ENCODE measurements at places on chromosomes 13 and 19. TPM values are rescaled to one million over a fixed set of nuclear protein-coding genes. Genes with fewer than 3 reads are reported as not detected.

GRCh38 chr19:29539131-29539530, 13.3 kb downstream of the VSTM2B start:
- no peak for DNase-seq

GRCh38 chr13:109883181-109884180, 97.1 kb upstream of the IRS2 start:
- DNase-seq, result peak; percentile 43

DNA sequence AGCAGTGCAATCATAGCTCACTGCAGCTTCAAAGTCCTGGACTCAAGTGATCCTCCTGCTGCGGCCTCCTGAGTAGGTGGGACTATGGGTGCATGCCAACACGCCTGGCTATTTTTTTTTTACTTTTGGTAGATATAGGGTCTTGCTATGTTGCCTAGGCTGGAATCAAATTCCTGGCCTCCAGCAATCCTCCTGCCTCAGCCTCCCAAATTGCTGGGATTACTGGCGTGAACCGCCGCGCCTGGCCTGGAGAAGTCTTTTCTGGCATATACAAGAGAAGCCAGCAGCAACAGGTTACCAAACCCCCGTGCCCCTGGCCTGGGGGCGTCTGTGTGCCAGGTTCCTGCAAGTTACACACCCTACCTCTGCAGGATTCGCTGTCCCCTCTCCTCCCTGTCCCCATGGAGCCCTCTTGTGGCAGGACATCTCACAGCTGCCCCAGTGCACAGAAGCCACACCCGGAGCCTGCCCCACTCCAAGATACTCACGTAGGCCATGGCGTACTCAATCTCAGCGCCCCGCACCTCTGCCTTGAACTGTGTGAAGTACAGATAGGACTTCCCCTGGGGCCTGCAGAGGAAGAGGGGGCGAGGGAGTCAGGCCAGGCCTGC, 9.9 kb downstream of the MYDGF start:
- DNase-seq, result peak; percentile 40

DNA sequence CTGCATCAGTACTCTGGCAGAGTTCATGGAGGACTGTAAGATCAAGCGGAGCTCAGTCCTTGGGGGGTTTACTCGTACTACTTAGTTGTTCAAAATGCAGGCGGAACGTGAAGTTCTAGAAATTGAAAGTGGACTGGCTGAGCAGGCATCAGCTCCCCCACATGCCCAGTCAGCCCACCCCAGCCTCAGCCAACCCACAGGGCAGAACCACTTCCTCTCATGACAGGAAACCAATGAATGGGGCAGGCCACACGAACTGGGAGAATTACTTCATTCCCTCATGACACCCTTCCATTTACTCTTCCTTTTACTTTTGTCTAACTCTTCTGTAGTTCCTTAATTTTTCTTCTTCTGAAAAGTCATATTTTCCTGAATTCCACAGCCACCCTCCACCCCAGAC, 71.9 kb downstream of the FLT1 start:
- DNase-seq, result peak; percentile 61

PSG2 gene
- total RNA-seq, result not detected

OLFM2 gene
- total RNA-seq, result 1.9 TPM

TNFRSF19 gene
- 0.58 TPM for total RNA-seq

GRCh38 chr13:50082426-50083281, 67.4 kb downstream of the KCNRG start:
- peak; percentile 95 for DNase-seq

- no peak for DNase-seq
Measured at GRCh38 chr13:80340651-80341100, 250 bp downstream of the SPRY2 start.

ANGPTL8 gene
- total RNA-seq, result not detected

GRCh38 chr13:95955255-95955654, 97.9 kb downstream of the UGGT2 start:
- no peak for DNase-seq

- no peak for DNase-seq
Measured at GRCh38 chr19:50496189-50497021, 14.6 kb downstream of the JOSD2 start.

DNA sequence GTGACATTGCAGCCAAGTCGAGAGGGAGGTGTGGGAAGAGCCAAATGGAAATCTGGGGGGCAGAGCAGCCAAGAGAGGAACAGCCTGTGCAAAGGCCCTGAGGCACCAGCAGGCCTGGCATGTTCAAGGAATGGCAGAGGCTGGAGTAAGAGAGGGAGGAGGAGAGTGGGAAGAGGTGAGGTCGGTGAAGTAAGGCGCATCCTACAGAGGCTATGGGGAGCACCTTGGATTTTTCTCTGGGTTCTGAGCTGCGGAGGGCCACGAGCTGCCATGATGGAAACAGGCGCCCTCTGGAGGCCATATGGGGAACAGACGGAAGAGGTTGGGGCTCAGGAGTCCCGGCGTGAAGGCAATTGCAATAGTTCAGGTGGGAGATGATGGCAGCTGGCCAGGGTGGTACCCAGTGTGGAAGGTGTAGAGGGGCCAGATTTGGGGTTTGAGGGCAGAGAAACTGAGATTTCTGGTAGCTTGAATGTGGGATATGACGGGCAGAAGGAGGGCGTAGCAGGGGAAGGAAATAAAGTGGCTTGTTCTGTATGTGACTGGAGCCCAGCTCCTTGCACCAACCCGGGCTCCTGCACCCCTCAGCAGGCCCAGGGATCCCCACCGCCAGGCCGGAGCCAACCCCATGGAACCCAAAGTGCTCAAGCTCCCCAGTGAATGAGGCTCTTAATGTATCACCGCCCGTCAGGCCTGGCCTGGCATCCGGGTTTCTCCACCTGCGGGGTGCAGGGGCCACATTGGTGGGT, 20.5 kb upstream of the STRN4 start:
- peak; percentile 58 for DNase-seq

CPB2 gene
- not detected for total RNA-seq

DNA sequence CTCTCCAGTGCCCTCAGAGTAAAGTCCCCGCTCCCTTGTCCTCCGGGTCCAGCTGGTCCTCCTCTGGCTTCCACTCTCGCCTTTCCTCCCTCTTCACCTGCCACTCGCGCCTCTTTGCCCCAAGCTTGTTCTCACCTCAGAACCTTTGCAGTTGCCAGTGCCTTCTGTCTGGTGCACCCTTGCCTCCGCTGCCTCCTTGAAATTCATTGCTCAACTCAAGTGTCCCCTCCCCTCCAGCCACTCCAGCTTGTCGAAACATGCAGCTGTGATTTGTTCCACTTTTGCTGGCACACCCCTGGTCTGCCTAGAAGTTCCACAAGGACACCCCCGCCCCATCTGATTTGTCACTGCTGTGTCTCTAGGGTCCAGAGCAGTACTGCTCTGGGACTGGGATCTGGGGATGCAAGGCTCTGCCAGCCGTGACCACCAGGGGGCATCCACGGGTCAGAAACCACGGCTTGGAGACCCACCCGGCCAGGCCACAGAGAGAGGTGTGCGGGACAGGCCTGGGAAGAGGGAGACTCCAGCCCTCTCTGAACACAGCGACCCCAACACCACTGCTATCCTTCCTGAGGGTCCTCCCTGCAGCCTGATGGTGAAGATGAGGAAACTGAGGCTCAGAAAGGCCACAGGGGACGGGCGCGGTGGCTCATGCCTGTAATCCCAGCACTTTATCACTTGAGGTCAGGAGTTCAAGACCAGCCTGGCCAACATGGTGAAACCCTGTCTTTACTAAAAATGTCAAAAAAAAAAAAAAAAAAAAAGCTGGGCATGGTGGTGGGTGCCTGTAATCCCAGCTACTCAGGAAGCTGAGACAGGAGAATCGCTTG, 49.9 kb downstream of the AP1M1 start:
- peak; percentile 91 for DNase-seq

DNA sequence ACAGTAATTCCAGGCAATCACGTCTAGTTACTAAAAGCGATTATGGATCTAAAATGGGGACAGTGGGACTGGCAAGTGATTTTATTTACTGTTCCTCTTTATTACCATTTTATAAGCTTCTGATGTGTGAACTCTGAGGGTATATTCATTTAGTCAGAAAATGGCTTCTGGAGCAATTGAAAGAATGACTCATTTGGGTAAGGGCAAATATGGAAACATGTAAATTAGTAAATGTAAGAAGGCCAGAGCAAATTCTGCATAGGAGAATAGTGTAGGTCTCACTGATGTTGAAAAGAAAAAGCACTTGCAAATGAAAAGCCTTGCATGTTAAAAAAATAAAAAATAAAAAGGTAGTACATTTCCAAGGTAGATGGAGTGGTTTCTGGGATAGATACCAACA, 262.2 kb downstream of the KLF5 start:
- no peak for DNase-seq

ZNF561 gene
- total RNA-seq, result 22.6 TPM

Measured in mucosa of descending colon (tissue), 3 donors.